IMR-90 (cell line): ENCODE measurements at places on chromosomes 4 and X. TPM values are rescaled to one million over a fixed set of nuclear protein-coding genes. Genes with fewer than 3 reads are reported as not detected.

Gene ZNF141
- 0.86 and 1.8 TPM in 2 replicates for polyA plus RNA-seq

Gene HHIP
- polyA plus RNA-seq = 7.8 and 9.6 TPM in 2 replicates

Gene RNF150
- 6.2 and 6.6 TPM in 2 replicates for polyA plus RNA-seq

- no peak for DNase-seq
These were observed 83.6 kb downstream of the NBDY start for GRCh38 chrX:56812515-56813105.

- DNase-seq = no peak
These were observed 915.7 kb upstream of the GRIA3 start for GRCh38 chrX:122268353-122268752.
